Smooth muscle cell of the umbilical artery (primary cell): ENCODE measurements at places on chromosomes 1 and 21. TPM values are rescaled to one million over a fixed set of nuclear protein-coding genes. Genes with fewer than 3 reads are reported as not detected.

RGS4 gene
- total RNA-seq, result 173 and 822 TPM in 2 replicates

PGLYRP3 gene
- total RNA-seq, result not detected in 2 replicates

FALEC gene
- not detected in 2 replicates for total RNA-seq

ZNF593OS gene
- not detected in 2 replicates for total RNA-seq

CRYBG2 gene
- total RNA-seq, result not detected in 2 replicates

C21orf58 gene
- 2.4 and 4.8 TPM in 2 replicates for total RNA-seq

KRTAP12-3 gene
- not detected in 2 replicates for total RNA-seq

CLCA4 gene
- not detected in 2 replicates for total RNA-seq

CRP gene
- not detected in 2 replicates for total RNA-seq

FAM72A gene
- total RNA-seq, result 2.1 and 2.9 TPM in 2 replicates

HRNR gene
- not detected in 2 replicates for total RNA-seq

SAMSN1 gene
- total RNA-seq, result not detected in 2 replicates

TOR1AIP1 gene
- 52.9 and 58.5 TPM in 2 replicates for total RNA-seq

FMN2 gene
- total RNA-seq, result 2.4 and 5.9 TPM in 2 replicates

ZNF684 gene
- total RNA-seq, result 3.8 and 6.2 TPM in 2 replicates

INPP5B gene
- total RNA-seq, result 20.8 and 25.8 TPM in 2 replicates

LCE1A gene
- total RNA-seq, result not detected in 2 replicates

LCE1C gene
- total RNA-seq, result not detected in 2 replicates

PRAMEF18 gene
- not detected in 2 replicates for total RNA-seq

ANKRD45 gene
- under 0.01 and 2.6 TPM in 2 replicates for total RNA-seq

ICOSLG gene
- total RNA-seq, result under 0.01 and 0.46 TPM in 2 replicates

NPPB gene
- total RNA-seq, result 12.8 and 19.7 TPM in 2 replicates

CITED4 gene
- total RNA-seq, result 0.89 and 2.7 TPM in 2 replicates

TTC39A gene
- 0.30 and 0.51 TPM in 2 replicates for total RNA-seq

DPT gene
- total RNA-seq, result 0.05 and 0.30 TPM in 2 replicates

NFASC gene
- total RNA-seq, result 10.1 and 35.9 TPM in 2 replicates

HAO2 gene
- not detected in 2 replicates for total RNA-seq

AMPD1 gene
- total RNA-seq, result not detected in 2 replicates

HOOK1 gene
- not detected in 2 replicates for total RNA-seq

PPFIA4 gene
- 20.9 and 24.6 TPM in 2 replicates for total RNA-seq

NPR1 gene
- under 0.01 and 0.05 TPM in 2 replicates for total RNA-seq

SNIP1 gene
- total RNA-seq, result 9.8 and 12.7 TPM in 2 replicates

RASSF5 gene
- 1.2 and 2.4 TPM in 2 replicates for total RNA-seq

S100A2 gene
- 0.59 and 1.4 TPM in 2 replicates for total RNA-seq

TAF5L gene
- total RNA-seq, result 13.4 and 19.2 TPM in 2 replicates

ELAVL4 gene
- not detected in 2 replicates for total RNA-seq

PTAFR gene
- 0.05 TPM in 1 of 2 replicates, not detected in the other for total RNA-seq

LAX1 gene
- 0.05 TPM in 1 of 2 replicates, not detected in the other for total RNA-seq

CDA gene
- total RNA-seq, result 0.92 TPM in 1 of 2 replicates, not detected in the other

LCE6A gene
- not detected in 2 replicates for total RNA-seq

STX12 gene
- 82.8 and 83.1 TPM in 2 replicates for total RNA-seq

PGBD5 gene
- under 0.01 TPM in 1 of 2 replicates, not detected in the other for total RNA-seq

CLEC20A gene
- not detected in 2 replicates for total RNA-seq

PGLYRP4 gene
- total RNA-seq, result not detected in 2 replicates

UBAP2L gene
- 46.3 and 122 TPM in 2 replicates for total RNA-seq

TAS1R3 gene
- 0.23 and 0.30 TPM in 2 replicates for total RNA-seq

PRDM16 gene
- total RNA-seq, result 0.30 and 1.5 TPM in 2 replicates

SPRR2A gene
- not detected in 2 replicates for total RNA-seq

GSTM1 gene
- 0.51 and 9.8 TPM in 2 replicates for total RNA-seq

KCNK1 gene
- 6.8 and 10.8 TPM in 2 replicates for total RNA-seq
